Panc1 (cell line): ENCODE measurements at places on chromosomes 16 and 17. TPM values are rescaled to one million over a fixed set of nuclear protein-coding genes. Genes with fewer than 3 reads are reported as not detected.
A peak's percentile ranks its signal among the peaks of the same experiment; 100 is the strongest.

The HGS gene
- total RNA-seq, result 240 TPM

The SLC6A2 gene
- 0.10 TPM for total RNA-seq

The IL17C gene
- total RNA-seq, result not detected

The FBXO39 gene
- total RNA-seq, result not detected

The KRTAP9-8 gene
- not detected for total RNA-seq

The IRX3 gene
- 7.0 TPM for total RNA-seq

The SMIM36 gene
- total RNA-seq, result not detected

The LRRC46 gene
- 1.9 TPM for total RNA-seq

The CDK3 gene
- total RNA-seq, result 11.9 TPM

DNA sequence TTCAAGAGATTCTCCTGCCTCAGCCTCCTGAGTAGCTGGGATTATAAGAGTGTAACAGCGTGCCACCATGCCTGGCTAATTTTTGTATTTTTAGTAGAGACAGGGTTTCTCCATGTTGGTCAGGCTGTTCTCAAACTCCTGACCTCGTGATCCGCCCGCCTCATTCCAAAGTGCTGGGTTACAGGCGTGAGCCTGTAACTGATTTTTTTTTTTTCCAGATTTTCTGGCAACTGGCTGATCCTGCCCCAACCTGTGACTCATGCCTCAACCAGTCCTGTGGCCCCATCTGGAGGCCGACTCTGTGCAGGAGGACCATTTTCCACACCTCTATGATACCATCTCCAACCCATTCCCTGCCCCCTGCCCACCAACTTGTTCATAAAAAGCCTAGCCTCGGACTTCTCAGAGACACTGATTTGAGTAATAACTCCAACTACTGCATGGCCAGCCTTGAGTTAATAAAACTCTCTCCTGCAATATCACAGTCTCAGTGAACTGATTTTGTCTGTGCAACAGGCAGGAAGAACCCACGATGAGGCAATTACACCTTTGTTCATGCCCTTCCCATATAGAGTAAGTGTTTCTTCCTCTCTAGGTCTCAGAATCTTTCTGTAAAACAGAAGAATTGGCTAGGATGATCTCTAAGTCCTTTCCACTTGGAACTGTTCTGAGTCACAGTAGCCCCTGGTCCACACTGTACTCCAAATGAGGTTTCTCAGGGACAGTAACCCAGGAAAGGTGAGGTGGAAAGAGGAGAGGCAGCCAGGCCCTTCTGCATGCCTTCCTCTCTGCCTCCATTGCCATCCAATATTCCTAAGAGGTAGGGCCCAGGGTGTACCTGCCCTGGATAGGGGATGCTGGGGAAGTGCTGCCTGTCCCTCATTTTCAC is 8.8 kb upstream of the CNOT1 start:
- H3K4me1 ChIP-seq, result no peaks in the 10 kb centered on the region
- DNase-seq, result no peak
- no peak overlapping the region for H3K27ac ChIP-seq
- H3K36me3 ChIP-seq, result no peaks in the 10 kb centered on the region
- H3K4me3 ChIP-seq, result no peak overlapping the region

DNA sequence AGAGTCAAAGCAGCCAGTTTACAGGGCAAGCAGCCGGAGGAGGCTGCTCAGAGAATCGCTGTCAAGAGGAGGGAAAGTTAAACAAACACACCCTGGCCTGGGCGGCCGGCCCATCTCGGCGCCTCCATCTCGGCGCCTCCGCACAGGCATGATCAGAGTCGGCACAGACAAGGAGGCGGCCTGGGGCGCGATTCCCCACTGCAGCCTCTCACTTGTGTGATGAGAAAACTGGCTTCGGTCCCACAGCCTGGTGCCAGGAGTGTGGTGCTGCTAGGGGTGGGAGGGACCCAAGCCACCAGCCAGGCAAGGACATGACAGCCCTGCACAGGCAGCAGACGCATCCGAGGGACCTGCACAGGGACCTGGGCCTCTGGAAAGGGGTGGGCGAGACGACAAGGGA is 17.7 kb downstream of the SLC38A10 start:
- H3K4me3 ChIP-seq, result no peak overlapping the region
- no peaks in the 10 kb centered on the region for H3K27me3 ChIP-seq

DNA sequence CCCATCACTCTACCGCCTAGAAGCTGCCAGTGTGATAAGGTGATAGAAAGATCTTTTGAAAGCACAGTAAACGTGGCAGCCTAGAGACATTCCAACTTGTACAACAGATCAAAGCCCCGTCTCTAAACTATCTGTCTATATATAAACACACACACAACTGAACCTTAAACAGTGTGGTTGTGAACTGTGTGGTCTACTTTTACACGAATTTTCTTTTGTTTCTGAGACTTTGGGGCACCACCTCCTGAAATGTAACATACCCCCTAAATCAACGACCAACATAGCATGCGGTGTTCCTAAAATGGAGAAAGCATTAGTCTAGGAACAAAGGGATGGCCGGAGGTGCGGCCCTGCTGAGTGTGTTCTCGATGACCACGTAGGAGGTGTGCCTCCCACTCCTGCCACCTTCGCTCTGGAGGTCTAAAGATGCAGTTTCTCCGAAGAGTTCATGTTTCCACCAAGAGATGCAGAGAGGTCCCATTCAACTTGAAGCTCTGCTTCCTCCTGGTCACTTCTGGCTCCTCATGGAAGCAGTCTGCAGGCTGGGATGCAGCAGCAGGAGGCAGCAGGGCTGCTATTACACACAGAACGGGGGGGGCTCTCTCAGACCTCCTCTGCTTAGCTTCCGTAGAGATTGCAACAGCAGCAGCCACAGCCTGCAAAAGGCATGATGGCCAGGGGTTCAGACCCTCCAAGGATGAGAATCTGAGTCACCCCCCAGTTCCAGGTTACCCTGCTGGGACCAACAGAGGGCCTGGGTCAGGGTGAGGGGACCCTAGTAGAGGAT is 22.6 kb upstream of the USP10 start:
- no peaks in the 10 kb centered on the region for H3K4me1 ChIP-seq
- H3K27me3 ChIP-seq, result no peaks in the 10 kb centered on the region
- H3K4me3 ChIP-seq, result no peak overlapping the region
- no peak for DNase-seq
- no peak overlapping the region for H3K27ac ChIP-seq

DNA sequence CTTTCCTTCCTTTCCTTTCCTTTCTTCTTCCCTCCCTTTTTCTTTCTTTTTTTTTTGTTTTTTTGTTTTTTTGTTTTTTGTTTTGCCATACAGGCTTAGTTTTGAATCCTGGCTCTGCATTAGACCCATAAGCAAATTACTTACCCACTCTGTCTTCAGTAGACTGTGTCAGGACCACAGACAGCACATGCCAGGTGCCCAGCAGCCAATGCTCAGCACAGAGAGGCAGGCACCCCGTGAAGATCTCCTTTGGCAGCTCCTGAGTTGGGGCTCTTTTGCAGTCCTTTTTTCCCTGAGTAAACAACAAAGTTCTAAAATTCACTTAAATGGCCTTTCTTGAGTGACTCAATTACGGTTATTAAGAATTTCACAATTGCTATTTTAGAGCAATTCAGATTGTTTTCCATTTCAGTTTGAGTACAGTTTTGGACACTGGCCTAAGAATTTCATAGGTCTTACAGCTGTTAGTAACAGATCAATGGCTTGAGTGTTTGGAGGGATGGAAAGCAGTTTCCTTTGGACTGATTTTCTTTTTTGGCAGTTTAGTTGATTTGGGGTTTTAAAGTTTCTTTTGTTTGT is 26.2 kb upstream of the SLC5A11 start:
- H3K4me3 ChIP-seq, result no peak overlapping the region
- no peaks in the 10 kb centered on the region for H3K27me3 ChIP-seq
- no peak overlapping the region for H3K27ac ChIP-seq
- no peak for DNase-seq
- H3K36me3 ChIP-seq, result peaks cover 54% of the 10 kb centered on the region

DNA sequence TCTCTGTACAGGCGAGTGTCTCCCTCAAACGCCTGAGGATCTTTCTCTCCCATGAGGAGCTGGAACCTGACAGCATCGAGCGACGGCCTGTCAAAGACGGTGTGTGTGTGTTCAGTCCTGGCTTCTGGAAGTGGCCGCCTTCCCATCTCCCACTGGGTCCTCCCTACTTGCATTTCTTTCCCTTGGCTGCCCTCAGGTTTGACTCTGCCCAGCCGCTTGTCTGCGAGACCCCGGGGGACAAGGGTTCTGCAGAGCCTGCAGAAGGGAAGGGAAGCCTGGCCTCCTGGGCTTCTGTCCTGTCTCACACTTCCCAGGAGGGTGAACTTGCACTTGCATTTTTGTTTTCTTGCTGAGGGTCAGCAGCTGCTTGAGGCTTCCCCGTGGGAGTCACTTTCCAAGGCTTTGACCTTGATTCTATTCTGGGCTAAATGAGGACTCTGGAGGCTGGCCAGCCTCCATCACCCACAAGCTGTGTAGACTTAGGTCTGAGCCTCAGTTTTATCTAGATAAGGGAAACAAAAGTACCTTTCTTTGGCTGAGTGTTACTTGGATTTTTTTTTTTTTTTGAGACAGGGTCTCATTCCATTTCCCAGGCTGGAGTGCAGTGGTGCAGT is 122.3 kb downstream of the ABCC1 start:
- H3K27ac ChIP-seq, result no peak overlapping the region
- H3K4me3 ChIP-seq, result no peak overlapping the region
- H3K27me3 ChIP-seq, result no peaks in the 10 kb centered on the region
- H3K4me1 ChIP-seq, result peaks cover 17% of the 10 kb centered on the region
- peaks cover 12% of the 10 kb centered on the region for H3K36me3 ChIP-seq
- no peak for DNase-seq

DNA sequence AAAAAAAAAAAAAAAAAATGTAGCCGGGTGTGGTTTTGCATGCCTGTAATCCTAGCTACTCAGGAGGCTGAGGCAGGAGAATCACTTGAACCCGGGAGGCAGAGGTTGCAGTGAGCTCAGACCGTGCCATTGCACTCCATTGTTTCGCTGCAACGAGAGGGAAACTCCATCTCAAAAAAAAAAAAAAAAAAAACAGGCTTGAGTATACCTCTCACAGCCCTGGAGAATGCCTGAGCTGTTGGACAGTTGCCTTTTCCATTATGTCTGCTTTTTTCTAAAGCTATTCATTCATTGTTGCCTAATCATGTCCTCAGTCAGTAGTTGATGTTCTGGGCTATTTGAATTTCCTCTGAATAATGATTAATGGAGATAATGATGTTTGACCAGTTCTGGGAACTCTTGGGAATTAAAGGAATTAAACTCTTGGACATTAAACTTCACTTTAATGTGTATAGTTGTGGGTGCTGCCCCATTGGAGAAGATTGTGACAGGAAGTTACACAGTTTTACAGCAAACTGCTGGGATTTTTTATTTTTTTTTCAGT is 11.8 kb downstream of the HMOX2 start:
- H3K4me1 ChIP-seq, result no peaks in the 10 kb centered on the region
- H3K4me3 ChIP-seq, result no peak overlapping the region
- H3K27me3 ChIP-seq, result no peaks in the 10 kb centered on the region
- no peaks in the 10 kb centered on the region for H3K36me3 ChIP-seq

GRCh38 chr16:72482695-72483094 is 310.7 kb upstream of the PMFBP1 start:
- no peaks in the 10 kb centered on the region for H3K4me1 ChIP-seq
- no peaks in the 10 kb centered on the region for H3K27me3 ChIP-seq
- H3K36me3 ChIP-seq, result no peaks in the 10 kb centered on the region
- DNase-seq, result no peak
- H3K4me3 ChIP-seq, result no peak overlapping the region

DNA sequence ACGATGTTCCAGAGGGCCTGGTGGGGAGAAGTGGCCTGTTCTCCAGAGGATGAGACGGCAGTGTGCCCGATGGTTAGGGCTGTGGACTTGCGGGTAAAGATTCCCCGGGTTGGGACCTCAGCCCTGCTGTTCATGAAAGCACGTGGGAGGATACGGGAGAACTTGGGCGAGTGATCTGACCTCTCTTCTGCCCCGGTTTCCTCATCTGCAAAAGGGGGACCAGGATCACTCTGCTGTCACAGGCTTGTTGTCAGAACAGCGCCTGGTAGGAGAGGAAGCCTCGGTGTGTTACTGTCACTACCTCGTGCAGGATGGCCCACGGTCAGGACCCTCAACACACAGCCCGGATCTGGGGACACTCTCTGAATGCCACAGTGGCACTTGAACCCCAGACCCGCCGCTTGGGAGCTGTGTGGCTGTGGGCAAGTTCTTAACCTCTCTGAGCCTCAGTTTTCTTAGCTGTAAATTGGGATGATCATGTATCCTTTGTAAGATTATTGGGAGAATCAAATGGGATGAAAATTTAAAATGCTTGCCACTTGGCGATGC is 85.6 kb upstream of the CDC42EP4 start:
- no peak for DNase-seq
- H3K36me3 ChIP-seq, result no peaks in the 10 kb centered on the region
- H3K27me3 ChIP-seq, result no peaks in the 10 kb centered on the region; the same call in 1 of the 2 replicates
- H3K4me3 ChIP-seq, result no peak overlapping the region
- H3K27ac ChIP-seq, result no peak overlapping the region
- H3K4me1 ChIP-seq, result no peaks in the 10 kb centered on the region

DNA sequence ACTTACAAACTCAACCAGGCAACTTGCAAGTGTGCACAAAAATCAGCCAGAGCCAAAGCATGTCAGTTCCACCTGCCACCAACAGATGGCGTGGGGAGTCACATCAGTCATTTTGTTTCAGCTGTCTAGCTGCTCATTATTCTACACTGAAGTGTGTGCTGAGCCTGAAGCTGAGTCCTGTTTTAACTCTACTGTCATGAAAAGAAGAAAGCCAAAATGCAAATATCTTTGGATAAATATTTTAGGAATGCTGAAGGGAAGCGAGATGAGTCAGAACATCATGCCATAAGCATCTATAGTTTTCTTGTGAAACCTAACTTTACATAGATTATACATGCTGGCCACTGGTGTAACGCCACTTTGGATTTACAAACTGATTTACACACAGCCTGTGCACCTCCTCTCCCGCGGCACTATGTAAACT is 172.6 kb downstream of the CDK5R1 start:
- peak; percentile 79 for DNase-seq
- peaks cover 9% of the 10 kb centered on the region for H3K27me3 ChIP-seq
- H3K4me3 ChIP-seq, result no peak overlapping the region
- no peaks in the 10 kb centered on the region for H3K4me1 ChIP-seq

DNA sequence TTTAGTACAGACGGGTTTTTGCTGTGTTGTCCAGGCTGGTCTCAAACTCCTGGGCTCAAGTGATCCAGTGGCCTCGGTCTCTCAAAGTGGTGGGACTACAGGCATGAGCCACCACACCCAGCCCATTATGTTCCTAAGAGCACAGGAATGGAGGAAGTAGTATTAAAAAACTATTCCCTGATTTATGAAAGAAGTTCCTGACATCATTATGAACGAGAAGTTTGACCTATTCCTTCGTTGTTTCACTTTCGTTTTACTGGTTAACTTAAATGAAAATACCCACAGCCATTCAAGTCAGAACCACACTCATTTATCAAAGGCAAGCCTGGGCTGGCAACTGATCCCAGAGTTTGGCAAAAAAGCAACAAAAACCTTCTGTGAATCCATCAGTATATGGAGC is 13.5 kb upstream of the CBX4 start:
- H3K4me1 ChIP-seq, result no peaks in the 10 kb centered on the region
- no peak for DNase-seq
- H3K27me3 ChIP-seq, result no peaks in the 10 kb centered on the region

GRCh38 chr17:74960570-74961342 is 11.8 kb downstream of the HID1 start:
- DNase-seq, result no peak
- peaks cover 3% of the 10 kb centered on the region; the same call in 1 of the 2 replicates for H3K4me1 ChIP-seq
- no peaks in the 10 kb centered on the region for H3K27me3 ChIP-seq
- no peak overlapping the region for H3K4me3 ChIP-seq
- H3K36me3 ChIP-seq, result no peaks in the 10 kb centered on the region
